ENCODE measurements at places on chromosomes 1 and 21.

DNA sequence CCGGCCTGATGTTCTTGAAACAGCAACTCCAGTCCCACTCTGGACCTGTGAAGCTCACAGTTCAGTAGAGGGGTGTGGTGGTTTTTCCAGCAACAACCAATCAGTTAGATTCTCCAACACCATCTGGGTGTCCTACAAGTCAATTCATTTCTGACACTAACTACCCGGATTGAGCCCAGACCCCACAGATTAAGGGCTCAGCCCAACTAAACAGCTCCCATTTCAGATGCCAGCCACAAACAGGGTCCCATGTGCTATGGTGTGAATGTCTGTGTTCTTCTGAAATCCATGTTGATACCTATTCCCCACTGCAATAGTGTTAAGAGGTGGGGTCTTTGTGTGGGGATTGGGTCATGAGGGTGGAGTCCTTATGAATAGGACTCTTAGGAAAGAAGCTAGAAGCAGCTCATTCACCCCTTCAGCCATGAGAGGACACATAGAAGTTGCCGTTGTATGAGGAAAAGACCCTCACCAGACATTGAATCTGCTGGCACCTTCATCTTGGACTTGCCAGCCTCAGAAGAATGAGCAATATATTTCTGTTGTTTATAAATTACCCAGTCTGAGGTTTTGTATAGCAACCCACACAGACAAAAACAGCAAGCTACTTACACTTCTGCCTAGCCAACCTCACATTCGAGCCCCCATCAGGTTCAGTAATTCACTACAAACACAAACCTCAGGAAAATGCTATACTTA, 53.6 kb downstream of the IRF2BP2 start:
- no peak for DNase-seq

GRCh38 chr1:199995096-199995685, 32.3 kb upstream of the NR5A2 start:
- DNase-seq, result no peak

DNA sequence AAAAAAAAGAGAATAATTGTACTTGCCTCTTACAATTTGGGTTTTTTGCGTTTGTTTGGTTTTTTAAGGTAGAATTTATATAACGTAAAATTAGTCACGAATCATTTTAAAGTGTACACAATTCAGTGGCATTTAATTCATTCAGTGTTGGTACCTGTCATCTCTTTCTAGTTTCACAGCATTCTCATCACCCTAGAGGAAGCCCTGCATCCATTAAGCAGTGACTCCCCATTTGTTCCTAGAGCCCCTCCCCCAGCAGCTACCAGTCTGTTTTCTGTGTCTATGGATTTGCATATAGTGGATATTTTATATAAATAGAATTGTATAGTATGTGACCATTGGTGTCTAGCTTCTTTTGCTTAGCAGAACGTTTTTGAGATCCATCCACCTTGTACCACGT, 233.2 kb upstream of the FMN2 start:
- DNase-seq, result no peak

DNA sequence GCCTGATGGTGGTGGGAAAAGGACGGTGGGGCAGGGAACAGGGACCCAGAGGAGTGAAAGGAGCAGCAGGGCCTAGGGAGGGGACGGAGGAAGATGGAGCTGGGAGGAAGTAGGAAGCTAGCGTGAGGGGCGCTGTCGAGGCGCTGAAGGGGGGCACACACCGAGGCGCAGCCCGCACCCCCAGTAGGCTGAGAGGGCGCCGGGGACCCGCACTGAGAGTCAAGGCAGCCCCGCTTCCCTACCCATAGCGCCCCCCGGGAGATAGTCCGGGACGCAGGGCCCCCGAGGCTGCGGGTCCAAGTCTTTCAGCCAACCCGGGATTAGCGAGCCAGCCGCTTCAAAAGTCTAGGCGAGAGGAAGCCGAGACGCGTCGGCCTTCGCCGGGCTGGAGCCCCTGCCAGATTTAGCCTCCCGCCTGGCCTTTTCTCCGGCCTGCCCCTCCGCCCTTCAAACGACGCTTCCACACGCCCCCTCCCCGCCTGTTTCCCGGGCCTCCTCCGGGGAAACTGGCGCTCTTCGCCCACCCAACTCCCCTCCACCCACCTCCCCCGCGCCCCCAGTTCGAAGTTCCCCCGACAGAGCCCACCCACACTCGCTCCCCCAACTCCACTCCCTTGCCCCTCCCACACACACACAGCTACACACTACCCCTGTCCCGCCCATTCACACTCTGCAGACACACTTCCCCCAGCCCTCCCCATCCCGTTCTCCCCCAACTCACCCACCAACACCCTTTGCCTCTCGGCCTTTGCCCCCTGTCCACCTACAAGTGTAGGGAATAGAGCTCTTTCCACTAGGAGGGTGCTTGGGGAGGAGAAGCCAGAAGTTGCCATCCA, 7.8 kb upstream of the PROX1 start:
- DNase-seq, result no peak

- DNase-seq, result no peak
These were observed 54.8 kb upstream of the CD34 start for GRCh38 chr1:207965392-207966387.

- DNase-seq, result no peak
These were observed 366.5 kb downstream of the MATN1 start for GRCh38 chr1:30356839-30357238.

DNA sequence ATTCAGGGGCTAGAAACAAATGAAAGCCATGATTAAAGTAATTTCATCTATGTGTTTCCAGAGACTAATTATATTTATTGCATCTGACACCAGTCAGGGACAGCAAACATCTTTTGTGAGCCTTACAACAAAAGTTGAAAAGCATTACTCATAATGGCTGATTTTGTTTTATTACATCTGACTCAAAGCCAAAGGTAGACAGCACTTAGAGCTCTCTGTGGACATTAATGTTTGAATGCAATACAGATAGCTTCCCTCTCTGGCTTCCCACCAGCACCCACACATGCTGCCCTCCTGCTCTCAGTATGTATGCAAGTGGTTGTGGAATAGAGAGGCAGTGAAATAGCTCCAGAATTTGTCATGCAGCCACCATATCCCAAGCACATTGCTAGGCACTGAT, 198.7 kb downstream of the SETD4 start:
- no peak for DNase-seq
